ENCODE measurements at places on chromosomes 3 and 15.

DNA sequence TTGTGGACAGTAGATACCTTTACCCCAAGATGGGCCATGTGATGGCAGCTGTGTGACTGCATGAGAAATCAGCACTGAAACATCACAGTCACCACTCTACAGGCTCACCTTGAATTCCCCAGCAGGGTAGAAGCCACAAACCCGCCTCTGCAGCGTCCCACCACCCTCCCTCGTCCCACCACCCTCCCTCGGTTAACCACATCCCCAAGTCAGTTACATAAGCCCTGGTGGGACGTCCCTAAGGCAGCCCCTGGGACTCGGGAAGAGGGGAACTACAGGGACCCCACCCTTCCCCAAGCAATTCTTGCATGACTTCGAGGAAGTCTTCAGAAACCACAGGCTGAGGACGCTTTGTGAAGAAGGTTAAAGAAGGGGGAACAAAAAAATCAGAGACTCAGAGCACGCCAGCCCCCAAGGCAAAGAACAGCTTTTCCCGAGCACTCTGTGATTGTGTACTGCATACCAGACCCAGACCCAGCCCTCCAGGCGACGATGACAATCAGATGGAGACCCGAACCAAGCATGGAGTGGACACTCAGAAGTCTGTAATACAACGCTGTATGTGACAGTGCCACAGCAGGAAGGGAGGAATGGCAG lies 60.5 kb downstream of the SH3BP5 start:
- no peak for DNase-seq

DNA sequence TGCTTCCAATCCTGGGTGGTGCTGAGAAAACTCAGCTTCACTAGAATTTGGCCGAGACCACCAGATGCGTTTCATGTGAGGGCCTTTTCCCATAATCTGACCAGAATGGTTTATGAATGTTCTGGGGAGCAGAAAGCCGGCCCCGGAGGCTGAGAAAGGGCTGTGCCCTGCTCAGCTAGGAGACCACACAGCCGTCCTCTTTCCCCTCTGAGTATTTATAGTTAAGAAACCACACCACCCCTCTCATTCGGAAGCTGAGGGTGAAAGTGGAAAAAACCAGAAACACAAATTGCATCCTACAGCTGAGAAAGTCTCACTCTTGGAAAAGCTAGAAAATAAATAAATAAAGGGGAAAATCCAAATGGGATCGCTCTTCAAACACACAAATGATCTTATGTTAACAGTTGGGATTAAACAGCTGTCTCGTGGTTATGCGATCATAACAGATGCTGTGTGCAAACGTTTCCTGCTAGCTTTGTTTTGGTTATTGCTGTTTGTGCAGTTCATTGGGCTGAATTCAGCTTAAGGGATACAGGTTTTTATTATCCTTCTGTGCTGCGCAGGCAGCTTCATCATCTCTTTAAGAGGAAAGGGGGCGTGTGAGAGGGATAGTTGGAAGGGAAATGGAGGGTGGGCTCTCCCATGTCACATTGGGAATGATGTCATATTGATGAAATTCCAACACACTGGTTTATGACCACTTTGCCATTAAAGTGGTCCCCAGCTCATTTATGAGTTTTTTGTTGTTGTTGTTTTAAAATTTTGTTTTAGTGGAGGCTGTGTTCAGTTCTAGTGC lies 1026.2 kb upstream of the NR2F2 start:
- DNase-seq = no peak

GRCh38 chr15:65326117-65326526 lies 21.6 kb downstream of the RNU5B-1 start:
- DNase-seq = no peak

DNA sequence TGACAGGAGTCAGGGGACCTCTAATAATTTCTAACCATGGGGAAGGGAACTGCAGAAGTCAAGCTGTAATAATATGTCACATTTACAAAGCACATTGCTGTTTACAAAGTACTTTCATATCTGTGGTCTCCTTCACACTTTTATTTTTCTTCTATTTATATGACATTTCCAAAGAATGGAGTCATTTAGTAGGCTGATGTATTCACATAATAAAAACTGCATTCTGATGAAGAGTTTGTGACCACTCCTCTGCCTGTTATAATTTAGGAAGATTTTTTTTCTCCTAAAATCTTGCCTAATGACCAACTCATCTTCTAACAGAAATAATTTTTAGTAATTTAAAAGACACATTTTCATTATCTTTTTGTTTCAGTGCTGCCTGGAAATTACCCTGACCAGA lies 272.2 kb upstream of the VEPH1 start:
- DNase-seq = no peak

DNA sequence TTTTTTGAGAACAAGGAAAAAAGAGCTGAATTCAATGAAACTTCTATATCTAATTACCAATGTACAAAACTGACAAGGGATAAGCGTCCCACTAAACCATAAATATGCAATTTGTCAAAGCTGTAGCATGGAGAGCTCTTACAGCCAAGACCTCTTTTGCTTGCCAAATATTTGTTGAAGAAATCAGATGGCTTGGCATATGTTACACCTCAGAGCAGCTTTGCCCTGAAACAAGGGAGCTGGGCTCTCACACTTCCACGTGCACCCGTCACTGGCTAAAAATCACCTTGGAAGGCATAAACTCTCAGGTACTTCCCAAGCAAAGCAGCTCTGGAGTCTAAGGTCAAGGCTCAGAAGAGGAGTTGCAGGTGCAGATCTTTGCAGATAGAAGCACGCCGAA lies 324.7 kb upstream of the SLCO3A1 start:
- no peak for DNase-seq

- no peak for DNase-seq
Measured at GRCh38 chr15:65414841-65415621, 7.7 kb downstream of the IGDCC4 start.

DNA sequence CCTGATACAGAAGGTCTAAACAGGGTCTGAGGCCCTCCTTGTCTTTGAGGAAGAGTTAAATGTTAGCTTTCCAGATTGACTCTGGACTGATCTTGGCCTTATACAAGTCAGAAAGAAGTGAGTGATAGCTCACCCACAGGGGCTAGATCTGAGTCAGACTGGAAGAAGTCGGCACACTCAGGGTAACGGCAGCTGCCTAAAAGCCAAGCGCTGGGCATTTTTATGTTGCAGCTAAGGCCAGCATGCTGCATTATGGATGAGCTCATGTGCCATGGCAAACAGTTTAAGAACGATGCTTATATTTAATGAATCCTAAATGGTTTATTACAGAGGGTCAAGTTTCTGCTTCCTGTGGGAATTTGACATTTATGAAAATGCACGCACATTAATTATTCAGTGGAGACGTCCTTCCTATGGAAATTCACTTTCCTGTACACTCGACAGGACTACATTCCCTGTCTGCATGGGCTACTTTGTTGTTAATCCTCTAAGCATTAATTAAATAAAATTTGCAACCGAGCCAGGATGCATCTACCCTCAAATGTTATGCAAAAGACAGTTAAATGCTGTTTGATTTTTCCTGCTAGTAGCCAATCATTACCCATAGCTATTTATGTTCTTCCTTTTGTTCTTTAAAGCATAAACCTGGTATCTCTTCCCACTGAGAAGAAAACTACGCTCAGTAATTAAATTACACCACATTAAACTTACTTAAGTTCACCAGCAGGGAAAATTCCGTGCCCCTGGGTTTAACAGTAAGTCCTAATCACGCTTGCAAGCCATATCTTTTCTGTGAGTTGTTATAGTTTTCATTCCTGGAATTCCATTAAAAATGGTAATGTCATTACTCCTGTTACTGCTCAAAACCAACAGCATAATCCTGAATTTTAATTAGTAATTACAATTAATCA lies 762.7 kb upstream of the CFAP20DC start:
- DNase-seq = no peak

DNA sequence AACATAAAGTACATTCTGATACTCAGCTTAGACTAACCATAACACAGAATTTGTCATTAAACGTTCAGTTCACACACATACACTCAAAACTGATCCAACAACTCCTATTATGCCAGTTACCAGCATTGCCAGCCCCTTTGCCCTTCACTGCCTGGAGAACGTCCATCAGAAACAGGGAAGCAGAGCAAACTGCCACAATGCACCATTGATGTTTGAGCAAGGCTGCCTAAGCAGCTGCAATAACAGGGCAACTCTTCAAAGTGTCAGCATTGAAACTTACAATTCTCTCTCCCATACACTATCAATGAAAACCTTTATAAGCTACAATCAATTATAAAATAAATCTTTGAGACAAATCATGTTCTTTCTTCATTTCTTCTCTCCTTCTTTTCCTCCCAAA lies 85.1 kb downstream of the ZBTB20 start:
- DNase-seq = no peak

DNA sequence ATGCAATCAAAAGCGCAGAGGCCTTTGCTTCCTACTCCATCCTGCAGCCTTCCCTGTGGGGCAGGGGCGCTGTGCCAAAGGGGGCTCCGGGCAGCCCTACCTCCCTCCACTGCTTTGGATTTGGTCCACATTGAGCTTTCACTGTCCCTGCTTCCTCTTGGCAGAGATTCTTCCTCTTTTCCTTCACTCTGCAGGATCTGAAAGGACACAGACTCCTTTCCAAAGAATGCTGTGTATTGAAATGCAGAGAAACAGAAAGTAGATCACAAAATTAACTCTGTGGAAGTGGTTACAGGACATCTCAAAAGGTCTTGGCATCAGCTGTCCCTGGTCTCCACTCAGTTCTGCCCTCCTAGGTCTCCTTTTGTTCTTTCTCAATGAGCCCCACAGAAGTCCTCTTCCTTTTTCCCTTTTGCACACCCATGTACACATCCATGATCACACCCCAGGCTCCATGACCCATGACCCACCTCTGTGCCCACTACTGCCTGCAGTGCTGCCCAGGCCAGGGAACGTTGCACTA lies 64.1 kb downstream of the CCR1 start:
- DNase-seq = no peak

DNA sequence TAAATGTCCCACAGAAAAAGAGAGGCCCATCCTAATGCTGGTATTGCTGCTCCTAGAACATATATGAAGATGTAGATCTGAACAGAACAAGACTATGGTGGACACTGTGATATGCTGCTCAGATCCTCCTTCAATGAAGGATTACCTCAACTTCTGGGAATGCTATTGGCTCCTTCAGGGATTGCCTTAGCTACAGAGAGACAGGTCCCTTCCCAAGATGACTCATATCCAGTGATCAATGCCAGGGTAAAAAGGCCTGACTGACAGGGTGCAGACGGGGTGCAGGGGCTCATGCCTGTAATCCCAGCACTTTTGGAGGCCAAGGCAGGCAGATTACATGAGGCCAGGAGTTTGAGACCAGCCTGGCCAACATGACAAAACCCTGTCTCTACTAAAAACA lies 20.5 kb upstream of the STAG1 start:
- no peak for DNase-seq

DNA sequence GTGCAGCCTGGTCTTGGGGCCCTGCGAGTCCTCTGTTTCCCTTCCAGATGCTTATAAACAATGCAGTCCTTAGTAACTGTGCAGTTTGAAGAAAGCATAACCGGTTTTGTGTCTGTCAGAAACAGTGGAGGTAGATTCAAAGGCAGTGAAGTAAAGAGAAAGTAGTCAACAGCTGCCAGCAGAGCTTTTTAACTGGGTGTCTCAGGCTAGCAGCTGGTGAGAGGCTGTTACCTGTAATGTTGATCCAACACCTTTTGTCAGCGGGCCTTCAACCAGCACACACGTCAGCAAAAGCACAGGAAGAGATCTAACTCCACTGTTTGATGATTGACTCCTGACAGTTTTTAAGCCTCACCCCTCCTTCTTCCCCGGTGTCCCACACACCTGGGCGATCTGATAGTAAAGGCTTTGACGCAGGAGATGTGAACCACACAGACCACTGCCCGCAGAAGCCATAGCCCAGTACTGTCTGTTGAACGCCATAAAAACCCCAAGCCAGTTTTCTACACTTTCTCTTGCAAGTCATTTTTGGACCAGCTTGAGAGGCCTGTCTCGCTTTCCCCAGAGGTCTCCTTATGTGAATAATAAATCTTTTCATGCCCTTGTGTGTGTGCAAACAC lies 178.0 kb downstream of the FMN1 start:
- DNase-seq = no peak

GRCh38 chr3:107881509-107881908 lies 209.3 kb downstream of the CD47 start:
- DNase-seq = no peak

- DNase-seq = no peak
Measured at GRCh38 chr15:88645171-88646087, 6.6 kb downstream of the ISG20 start.

DNA sequence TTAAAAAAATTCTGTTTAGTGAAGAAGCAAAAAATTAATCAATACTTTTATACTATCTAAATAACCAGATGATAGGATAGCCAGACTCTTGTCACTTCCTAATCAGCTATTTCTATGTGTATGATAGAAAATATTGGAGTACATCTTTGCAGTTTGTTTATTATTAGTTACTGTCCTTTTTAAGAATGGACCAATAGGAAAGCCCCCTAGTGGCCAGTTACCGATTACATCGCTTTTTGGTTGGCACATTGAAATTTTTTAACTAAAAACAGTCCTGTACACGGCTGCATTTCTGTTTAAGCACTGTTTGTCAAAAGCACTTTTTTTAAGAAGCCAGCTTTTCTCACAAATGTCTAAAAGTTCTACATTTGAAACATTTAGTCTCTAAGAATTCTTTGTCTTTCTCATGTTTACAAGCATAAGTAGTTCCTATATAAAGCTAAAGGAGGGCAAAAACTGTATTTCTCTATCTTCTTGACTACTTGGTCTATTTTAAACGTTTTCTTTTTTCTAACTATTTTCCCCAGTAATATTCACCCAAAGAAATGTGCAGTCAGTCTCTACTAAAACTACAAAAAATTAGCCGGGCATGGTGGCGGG lies 253.2 kb upstream of the LRTM1 start:
- no peak for DNase-seq

DNA sequence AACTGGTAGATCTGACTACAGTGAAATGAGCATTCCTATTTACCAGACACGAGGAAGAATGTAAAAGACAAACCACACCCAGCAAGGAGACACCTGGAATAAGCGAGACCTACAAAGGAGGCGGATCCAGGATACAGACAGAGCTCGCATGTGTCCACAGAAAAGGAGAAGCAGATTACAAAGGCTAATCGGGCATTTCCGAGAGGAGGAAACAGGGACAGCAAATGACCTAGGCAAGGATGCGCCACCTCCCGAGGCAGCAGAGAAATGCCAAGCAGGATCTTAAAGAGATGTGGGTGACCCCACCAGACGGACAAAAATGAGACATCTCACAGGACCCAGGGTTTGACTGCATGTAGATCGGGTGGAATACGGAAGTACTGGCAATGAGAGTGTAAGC lies 63.2 kb upstream of the IQSEC1 start:
- no peak for DNase-seq

DNA sequence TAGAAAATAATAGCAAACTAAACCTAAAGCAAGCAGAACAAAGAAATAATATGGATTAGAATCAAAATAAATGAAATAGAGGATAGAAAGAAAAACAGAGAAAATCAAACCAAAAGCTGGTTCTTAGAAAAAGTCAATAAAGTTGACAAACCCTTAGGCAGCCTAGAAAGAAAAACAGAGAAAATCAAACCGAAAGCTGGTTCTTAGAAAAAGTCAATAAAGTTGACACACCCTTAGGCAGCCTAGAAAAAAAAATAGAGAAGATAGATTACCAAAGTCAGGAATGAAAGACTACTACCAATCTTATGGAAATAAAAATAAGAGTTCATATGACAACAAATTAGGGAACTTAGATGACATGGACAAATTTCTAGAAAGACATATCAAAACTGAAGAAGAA lies 142.4 kb downstream of the LRRC28 start:
- no peak for DNase-seq

- no peak for DNase-seq
Measured at GRCh38 chr15:89377842-89378295, 43.2 kb upstream of the POLG start.

GRCh38 chr3:72271216-72271615 lies 486.3 kb upstream of the PROK2 start:
- DNase-seq = no peak
